Eye (tissue), 1 donor: ENCODE measurements at places on chromosomes 1 and 21.
A peak's percentile ranks its signal among the peaks of the same experiment; 100 is the strongest.

DNA sequence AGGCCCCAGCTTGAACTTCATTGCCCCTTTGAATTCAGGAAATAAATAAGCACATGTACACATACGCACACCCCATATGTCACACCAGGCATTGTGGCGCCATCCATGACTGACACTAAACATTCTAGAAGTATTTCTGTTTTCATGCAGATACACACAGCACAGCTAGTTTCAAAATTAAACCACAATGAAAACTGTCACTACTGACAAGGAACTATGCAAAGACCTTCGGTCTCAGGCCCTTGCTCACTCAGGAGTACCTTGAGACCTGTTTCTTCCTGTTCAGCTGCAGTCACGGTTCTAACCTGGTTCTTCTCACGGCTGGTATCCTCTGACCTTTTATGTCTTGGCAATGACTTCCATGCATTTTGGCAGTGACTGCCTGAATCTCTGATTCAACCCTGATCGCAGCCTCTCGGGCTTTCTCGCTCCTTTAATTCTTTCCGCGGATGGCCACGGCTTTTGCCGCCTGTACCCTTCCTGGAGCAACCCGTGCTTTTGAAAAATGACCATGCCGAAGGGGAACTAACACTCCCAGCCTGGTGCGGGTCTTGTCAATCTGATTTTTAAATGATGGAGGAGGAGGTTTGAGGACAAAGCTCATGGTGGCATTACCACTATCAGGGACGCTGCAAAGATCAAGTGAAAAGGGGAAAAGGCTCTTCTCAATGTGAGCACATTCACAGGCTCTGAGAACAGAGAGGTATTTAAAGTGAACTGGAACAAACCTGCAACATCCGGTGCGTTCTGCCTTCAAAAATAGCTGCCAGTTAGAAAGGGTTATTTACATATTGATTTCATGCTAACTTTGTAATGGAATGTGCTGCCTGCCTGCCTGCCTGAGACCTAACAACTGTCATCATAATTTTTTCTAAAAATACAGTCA, 384.6 kb downstream of the RRAGC start:
- DNase-seq: peak; percentile 40

DNA sequence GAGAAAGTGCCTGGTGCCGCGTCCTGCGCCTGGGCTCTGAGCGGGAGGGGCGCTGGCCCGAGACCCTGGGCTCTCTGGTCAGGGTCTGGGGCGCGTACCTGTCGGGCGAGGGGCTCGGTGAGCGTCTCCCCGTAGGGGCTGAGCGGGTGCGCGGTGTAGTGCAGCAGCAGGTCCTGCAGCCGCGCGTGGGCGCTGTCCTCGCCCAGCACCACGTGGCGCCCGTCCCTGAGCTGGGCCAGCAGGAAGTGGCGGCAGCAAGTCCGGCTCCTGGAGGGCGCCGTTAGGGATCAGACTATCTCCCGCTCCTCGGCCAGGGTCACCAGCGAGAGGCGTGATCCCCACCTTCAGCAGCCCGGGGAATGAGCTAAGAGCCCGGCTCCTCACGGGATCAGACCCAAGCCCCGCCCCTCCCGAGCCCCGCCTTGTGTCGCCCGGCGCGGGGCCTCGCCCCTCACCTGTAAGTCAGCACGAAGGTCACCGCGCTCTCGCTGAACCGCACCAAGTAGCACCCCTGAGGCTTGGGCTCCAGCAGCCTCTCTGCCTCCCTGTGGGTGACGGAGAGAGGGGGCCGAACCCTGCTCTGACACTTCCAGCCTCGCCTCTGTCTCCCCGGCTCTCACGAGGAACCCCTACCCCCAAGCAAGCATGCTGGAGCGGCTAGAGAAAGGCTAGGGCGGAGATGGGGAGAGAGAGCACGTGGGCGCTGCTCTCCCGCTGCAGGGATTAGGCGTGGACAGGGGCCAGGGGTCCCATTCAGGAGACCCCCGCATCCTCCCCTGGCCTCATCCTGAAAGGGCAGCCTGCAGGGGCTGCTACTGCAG, 2.7 kb downstream of the SH2D2A start:
- peak; percentile 79 for DNase-seq

- DNase-seq: peak; percentile 100
These were observed at the start of gene PTTG1IP for GRCh38 chr21:44873356-44874239. TSS of gene PTTG1IP (minus strand) at chr21:44873690. CDS start at chr21:44873616, 74 bp downstream.

- DNase-seq: no peak
These were observed 25.3 kb downstream of the TRIM11 start for GRCh38 chr1:228381356-228381755.

DNA sequence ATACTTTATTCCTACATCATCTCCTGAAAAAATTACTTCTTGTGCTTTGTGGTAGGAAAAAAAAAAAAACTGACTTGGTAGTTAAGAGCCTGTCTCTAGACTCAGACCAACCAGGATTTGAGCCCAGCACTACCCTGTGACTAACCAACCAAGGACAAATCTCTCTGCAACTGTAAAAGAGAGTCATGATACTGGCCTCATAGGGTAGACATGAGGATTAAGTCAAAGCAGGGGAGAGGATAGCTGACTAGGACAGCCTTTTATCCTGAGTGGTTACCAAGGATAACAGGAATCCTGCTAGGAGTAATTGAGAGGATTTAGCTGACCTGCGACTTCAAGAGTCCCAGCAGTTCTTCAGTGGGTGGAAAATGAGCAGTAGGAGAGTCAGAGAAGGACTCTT, 112.8 kb downstream of the C1orf21 start:
- DNase-seq: no peak

DNA sequence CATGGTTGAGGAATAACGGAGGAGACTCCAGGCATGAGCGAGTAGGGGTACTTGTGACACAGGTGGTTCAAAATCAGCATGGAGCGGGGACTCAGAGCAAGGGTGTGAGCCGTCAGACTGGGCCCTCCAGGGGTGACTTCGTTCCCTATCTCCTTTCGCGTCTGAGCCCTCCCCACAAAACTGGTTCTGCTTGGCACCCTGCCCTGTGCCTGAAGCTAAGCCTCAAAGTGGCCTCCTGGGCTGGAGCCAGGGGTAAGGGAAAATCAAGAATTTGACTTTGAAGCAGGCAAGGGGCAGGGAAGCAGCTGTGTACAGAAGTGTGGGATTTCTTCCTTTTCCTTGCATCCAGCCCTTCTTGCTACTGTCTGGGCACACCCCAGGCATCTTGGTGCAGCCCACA, 331.5 kb upstream of the AJAP1 start:
- no peak for DNase-seq

DNA sequence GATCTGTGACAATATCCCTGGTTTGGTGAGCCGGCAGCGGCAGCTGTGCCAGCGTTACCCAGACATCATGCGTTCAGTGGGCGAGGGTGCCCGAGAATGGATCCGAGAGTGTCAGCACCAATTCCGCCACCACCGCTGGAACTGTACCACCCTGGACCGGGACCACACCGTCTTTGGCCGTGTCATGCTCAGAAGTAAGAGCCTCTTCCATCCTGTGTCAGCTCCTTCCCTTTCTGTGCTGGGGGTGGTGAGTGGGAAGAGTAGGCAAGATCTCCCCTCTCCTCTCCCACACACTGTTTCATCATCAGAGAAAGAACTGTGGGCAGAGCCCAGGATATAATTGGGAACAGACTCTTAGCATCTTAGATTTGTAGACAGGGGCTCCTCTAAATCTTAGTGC, 6.1 kb downstream of the WNT2B start:
- no peak for DNase-seq

DNA sequence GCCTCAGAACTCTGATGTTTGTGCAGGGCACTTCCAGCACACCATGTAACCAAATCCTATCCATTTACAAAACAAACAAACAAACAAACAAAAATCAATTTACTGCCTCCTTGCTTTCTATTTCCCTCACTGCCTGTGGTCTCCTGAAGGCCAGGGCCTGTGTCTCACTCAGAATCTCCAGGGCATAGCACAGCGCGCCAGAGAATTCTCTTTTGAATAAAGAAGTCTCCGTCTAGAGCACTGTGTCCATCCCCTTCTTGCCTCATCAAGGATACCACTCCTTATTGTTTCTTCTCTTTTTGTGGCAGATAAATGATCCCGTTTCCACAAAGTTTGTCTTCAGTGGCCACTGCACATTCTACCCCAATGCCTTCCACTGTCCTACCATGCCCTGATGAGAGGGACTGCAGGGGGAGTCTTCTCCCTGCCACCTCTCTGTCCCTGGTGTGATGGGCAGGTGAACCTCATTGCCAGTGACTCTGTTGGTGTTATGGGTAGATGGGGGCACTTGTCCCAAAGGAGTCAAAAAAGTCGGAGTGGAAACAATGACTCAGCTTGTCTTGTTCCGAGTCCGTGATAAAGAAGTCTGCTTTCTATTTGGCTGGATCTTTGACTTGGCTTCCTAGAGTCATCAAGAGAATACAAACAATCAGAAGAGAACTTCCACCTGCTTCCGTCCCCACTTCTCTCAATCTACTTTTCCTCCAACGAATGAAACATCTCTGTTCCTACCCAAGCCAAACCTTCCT, 30.0 kb downstream of the XCL2 start:
- DNase-seq: no peak

DNA sequence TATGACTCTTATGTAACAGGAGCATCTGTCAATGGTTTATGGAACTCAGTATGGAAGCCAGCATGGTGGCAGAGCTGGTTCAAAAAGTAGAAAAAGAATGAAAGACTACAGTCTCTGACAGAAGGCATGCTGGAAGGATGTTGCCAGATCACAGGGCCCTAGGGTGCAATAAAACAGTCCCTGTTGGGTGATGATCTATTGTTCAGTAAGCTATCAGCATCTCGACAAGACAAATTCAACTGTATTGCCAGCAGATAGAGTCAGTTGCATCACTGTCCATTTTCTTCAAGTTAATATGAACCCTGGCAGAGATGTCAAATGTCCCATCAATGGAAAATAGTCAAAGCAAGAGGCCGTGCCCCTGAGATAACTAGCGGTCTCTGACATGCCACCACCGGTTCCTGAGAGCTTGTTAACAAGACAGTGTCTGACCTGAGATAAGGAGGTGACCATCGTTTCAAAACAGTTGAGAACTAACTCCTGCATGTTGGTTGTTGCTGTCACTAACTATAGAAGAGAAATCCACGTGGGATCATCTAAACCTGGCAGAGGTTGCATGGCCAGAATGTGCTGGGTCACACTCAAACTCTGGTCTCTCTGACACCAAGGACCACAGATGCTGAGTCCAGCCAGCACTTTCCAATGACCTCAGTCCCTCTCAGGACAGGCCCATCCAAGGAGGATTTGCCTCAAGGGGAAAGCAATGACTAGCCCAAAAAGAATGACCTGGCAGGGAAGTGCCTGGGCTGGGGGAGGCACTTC, 125.9 kb downstream of the RIPK4 start:
- no peak for DNase-seq

DNA sequence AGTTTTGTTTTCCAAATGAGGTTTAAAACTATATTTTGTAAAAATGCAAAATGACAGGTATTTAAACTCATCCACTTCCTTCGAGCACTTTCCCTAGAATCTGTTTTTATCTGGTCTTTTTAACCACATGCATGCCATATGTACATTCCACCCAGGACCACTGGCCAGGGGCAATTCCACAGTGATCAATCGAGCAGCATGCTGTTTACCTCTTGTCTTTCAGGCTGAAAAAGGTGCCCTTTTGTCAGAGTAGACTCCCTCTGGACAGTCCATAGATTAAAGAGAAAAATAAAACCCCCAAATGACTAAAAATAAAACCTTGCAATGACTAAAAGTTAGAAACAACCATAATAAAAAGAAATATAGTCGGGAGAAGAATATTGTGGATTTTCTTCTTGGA, 313.3 kb downstream of the LMO4 start:
- no peak for DNase-seq

DNA sequence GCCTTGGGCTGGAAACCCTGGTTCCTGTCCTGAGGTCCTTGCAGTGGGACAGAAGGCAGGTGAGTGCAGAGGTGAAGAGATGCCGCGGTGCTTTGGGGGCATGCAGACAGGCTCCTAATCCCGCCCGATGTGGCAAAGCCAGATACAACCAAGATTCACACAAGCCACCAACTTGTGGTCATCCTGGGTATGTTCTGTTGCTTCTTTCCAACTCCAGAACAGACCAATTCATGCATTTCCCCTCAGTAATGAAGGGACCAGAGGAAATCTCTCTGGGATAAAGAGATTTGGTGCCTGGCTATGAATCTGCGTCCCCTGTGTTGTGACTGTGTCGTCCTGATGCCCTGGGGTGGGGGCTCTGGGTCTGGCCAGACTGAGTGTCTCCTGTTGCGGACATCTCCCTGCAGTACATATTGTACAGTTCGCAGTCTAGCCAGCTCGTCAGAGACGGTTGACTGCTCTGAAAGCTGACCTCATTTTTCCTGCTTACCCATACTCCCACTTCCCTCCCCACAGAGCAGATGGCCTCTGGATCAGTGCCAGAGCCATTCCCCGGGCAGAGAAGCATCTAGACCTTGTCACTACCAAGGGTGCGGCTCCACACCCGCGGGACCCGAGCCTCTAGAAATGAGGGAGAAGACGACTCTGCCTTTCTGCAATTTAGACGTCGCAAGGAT, 216.3 kb downstream of the KIF26B start:
- peak; percentile 75 for DNase-seq

DNA sequence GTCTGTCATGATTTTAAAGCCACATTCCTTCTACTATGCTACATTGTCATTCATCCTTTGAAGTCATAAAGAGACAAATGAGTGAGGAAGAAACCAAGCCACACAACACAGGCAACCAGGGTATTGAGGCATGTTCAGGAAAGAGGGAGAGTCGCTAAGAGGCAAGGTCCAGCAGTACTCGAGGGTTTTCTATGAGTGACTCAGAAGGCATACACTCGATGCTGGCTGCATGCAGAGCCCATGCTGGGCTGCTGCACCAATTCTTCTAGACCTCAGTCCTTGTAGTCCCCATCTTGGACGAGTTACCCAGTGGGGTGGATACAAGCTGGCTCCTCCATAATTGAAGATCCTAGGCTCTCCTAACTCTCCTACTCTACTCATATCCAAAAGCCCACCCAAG, 57.6 kb downstream of the OLFML2B start:
- no peak for DNase-seq

- no peak for DNase-seq
These were observed 319.1 kb upstream of the SGIP1 start for GRCh38 chr1:66214901-66215300.

DNA sequence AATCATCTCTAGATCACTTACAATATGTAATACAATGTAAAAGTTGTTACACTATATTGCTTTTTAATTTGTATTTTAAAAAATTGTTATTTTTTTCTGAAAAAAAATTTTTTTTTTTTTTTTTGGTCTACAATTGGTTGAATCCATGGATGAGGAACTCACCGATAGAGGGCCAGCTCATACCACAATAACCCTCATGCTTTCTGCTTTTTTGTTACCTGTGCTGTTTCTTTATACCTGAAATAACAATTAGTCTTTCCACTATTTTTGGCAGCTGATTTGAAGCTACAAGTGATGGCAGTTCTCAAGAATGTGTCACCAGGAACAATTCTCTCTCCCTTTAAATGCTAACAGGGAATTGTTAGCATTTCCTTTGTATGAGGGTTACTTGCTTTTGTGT, 12.0 kb downstream of the SMG7 start:
- no peak for DNase-seq
